ENCODE measurements at places on chromosomes 3 and 15. TPM values are rescaled to one million over a fixed set of nuclear protein-coding genes. Genes with fewer than 3 reads are reported as not detected.
A peak's percentile ranks its signal among the peaks of the same experiment; 100 is the strongest.

CLN6 gene
- total RNA-seq: 67.7 TPM

ZNF502 gene
- total RNA-seq: 2.4 TPM

CCR8 gene
- not detected for total RNA-seq

CCDC54 gene
- not detected for total RNA-seq

ABCC5 gene
- 14.1 TPM for total RNA-seq

CAND2 gene
- total RNA-seq: 2.4 TPM

RAD51 gene
- 67.7 TPM for total RNA-seq

RARRES1 gene
- not detected for total RNA-seq

LRRN1 gene
- 2.7 TPM for total RNA-seq

DNA sequence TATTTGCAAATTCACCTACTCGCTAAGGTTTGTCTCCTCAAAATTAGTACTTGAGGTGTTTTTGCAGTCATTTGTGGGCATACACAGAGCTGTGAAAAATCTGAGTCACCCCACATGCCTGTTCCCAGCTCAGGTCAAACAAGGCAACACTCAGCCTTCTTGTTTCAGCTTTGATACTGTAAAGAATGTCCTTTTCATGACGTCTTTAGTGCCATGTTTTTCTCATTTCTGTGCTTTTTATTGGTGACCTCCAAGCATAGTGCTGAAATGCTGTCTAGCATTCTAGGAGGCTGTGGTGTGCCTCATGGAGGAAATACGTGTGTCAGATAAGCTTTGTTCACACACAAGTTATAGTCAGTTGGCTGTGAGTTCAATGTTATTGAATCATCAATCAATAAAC lies 8.8 kb downstream of the CAPN3 start:
- H3K4me1 ChIP-seq: no peaks in the 10 kb centered on the region
- H3K27me3 ChIP-seq: no peaks in the 10 kb centered on the region
- H3K36me3 ChIP-seq: peaks cover 4% of the 10 kb centered on the region
- no peak overlapping the region for H3K27ac ChIP-seq

DNA sequence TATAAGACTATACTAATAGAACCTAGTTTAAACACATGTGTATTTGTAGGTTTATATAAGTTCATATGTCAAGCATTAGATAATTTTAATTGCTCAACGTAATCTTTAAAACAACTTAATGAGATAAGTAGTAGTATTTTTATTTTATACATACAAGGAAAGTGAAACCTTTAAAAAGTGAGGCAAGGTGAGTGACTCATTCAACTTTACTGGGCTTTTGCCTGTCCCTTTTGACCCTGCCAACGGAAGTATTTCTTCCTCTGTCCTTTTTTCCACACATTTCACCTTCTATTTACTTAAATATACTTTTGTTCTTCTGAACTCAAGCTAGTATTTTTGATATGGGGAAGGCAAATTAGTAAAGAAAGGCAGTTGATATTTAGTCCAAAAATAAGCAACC lies 78.5 kb downstream of the KBTBD8 start:
- H3K27me3 ChIP-seq: peaks cover 4% of the 10 kb centered on the region
- no peak overlapping the region for H3K4me3 ChIP-seq
- H3K4me1 ChIP-seq: peaks cover 17% of the 10 kb centered on the region

DNA sequence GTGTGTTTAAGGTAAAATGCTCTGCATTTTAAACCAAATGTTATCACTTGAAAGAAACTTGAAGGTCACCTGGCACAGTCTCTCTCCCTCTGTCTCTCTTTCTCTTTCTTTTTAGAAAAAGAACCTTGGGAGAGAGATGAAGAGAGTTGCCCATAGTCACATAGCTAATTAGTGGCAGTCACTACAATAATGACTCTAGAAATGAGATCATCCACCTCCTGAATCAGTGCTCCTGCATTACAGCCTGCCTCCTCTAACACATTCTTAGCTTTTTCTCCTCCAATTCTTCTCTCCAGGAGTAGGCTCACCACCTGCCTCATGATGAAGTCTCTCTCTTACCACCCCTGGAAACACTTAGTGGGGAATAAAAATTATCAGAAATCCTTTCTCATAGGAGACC lies 2.5 kb downstream of the MYH15 start:
- no peaks in the 10 kb centered on the region for H3K4me1 ChIP-seq
- no peak overlapping the region for H3K4me3 ChIP-seq
- DNase-seq: no peak
- no peak overlapping the region for H3K27ac ChIP-seq

- H3K4me1 ChIP-seq: no peaks in the 10 kb centered on the region
- no peaks in the 10 kb centered on the region for H3K27me3 ChIP-seq
- no peak for DNase-seq
- H3K4me3 ChIP-seq: no peak overlapping the region
- no peak overlapping the region for H3K27ac ChIP-seq
Observed at GRCh38 chr3:171654326-171654725, 156.0 kb downstream of the PLD1 start.

- no peaks in the 10 kb centered on the region for H3K36me3 ChIP-seq
- H3K4me1 ChIP-seq: no peaks in the 10 kb centered on the region
- no peak overlapping the region for H3K4me3 ChIP-seq
- DNase-seq: no peak
Observed at GRCh38 chr3:185711255-185711870, 113.5 kb downstream of the IGF2BP2 start.

- H3K27ac ChIP-seq: no peak overlapping the region
- no peaks in the 10 kb centered on the region for H3K4me1 ChIP-seq
- no peak overlapping the region for H3K4me3 ChIP-seq
- DNase-seq: no peak
Observed at GRCh38 chr3:73203633-73204032, 142.2 kb downstream of the EBLN2 start.

- H3K36me3 ChIP-seq: peaks cover 5% of the 10 kb centered on the region
- H3K27ac ChIP-seq: peak within 1 kb of the TSS; percentile 99
- peaks cover 10% of the 10 kb centered on the region for H3K4me1 ChIP-seq
- DNase-seq: peak; percentile 95
- H3K27me3 ChIP-seq: no peaks in the 10 kb centered on the region
Observed at GRCh38 chr3:172750368-172751174, at the start of gene ECT2. ECT2 (plus strand) TSS chr3:172750726; CDS start chr3:172754531, 3,805 bp downstream.

DNA sequence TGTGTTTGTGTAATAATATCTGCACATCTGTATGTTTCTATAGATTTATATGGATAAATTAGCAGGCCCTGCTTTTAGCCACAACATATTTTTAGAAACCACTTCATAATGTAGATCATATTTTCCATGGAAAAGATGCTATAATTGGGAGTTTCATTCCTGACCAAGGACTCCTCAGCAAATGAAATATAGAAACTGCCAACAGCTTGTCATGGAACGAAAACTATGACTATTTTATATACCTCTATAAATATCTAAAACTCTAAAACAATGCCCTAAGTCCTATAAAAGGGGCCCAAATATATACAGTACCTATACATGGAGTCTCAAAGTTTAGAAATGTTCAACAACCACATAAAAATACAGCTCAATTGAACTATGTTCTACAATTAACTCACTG lies 27.9 kb downstream of the EID1 start:
- H3K27ac ChIP-seq: peak overlapping the region; percentile 70
- peak overlapping the region; percentile 8 for H3K4me3 ChIP-seq
- H3K36me3 ChIP-seq: peaks cover 4% of the 10 kb centered on the region
- no peak for DNase-seq
- H3K27me3 ChIP-seq: no peaks in the 10 kb centered on the region

DNA sequence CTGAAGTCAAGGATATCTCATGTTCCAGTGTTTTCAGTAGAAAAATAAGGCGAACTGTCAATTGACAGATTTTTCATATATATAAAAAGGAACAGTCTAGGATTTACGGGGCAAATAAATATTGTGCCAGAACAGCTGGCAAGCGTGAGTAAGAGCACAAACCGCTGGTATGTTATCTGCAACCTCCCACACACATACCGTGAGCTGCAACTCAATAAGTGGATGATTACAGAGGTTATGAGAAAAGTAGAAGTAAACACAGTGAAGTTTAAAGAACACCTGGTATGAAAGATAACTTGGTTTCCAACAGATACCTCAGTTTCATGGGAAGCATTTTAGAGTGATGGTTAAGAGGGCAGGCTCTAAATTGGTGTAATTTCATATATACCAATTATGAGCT lies 733.4 kb downstream of the TUSC7 start:
- H3K4me1 ChIP-seq: no peaks in the 10 kb centered on the region
- no peak for DNase-seq

GRCh38 chr3:157672061-157672460 lies 168.8 kb upstream of the VEPH1 start:
- H3K27ac ChIP-seq: no peak overlapping the region
- no peaks in the 10 kb centered on the region for H3K36me3 ChIP-seq
- H3K27me3 ChIP-seq: no peaks in the 10 kb centered on the region
- H3K4me3 ChIP-seq: no peak overlapping the region
- no peaks in the 10 kb centered on the region for H3K4me1 ChIP-seq
- DNase-seq: no peak

DNA sequence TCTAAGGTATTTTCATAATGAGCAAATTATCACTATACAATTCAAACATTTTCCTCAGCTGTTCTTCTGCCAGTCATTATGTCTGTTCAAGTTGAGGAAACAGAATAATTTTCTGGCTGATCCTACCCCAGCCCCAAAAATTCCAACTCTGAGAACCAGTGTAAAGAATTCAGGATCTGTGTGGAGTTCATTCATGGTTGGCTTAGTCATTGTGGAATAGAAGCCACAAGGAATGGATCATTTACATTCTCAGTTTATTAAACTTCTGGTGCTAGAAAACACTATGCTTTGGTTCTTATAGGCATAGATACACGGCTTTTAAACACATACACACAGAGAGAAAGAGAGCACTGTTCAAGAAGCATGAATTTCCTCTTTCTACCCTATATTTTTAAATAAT lies 134.6 kb downstream of the CMSS1 start:
- H3K36me3 ChIP-seq: peaks cover 5% of the 10 kb centered on the region
- no peak overlapping the region for H3K4me3 ChIP-seq
- DNase-seq: no peak
- H3K4me1 ChIP-seq: peaks cover 4% of the 10 kb centered on the region
- no peak overlapping the region for H3K27ac ChIP-seq
- H3K27me3 ChIP-seq: no peaks in the 10 kb centered on the region

DNA sequence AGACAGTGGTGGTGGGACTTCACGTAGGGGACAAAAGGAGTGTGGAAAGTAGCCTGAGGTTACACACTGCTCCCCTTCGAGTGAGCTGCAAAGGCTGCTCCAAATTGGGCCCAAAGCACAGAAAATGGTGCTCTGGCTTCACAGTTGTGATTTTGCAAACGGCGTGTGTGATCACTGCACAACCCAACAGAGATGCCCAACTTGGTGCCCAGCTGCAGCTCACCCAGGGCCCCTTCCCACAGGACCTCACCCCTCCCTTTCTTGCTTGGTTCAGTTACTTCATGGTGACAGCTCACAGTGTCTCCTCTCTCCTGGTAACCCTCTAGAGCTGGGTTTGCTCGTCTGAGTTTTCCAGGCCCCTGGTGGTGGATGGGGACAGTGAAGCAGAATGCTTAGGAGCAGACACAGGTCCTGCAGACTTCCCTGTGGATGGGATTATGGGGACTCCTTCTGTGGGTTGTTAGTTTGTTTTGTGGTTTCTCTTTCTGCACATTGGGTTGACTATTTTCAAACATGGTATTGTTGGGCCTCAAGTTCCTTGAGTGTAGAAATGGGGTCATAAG lies 98.3 kb downstream of the TOP2B start:
- H3K4me1 ChIP-seq: no peaks in the 10 kb centered on the region
- H3K36me3 ChIP-seq: no peaks in the 10 kb centered on the region
- DNase-seq: no peak
- H3K27ac ChIP-seq: no peak overlapping the region
- H3K27me3 ChIP-seq: no peaks in the 10 kb centered on the region

GRCh38 chr3:4856564-4856963 lies 122.7 kb upstream of the BHLHE40 start:
- peaks cover 70% of the 10 kb centered on the region for H3K36me3 ChIP-seq
- H3K27ac ChIP-seq: no peak overlapping the region
- no peaks in the 10 kb centered on the region for H3K27me3 ChIP-seq

- H3K27ac ChIP-seq: peak overlapping the region; percentile 61
- H3K4me1 ChIP-seq: peaks cover 89% of the 10 kb centered on the region
- no peak for DNase-seq
- H3K4me3 ChIP-seq: no peak overlapping the region
- no peaks in the 10 kb centered on the region for H3K27me3 ChIP-seq
Observed at GRCh38 chr15:28901987-28902745, 16.4 kb downstream of the APBA2 start.

DNA sequence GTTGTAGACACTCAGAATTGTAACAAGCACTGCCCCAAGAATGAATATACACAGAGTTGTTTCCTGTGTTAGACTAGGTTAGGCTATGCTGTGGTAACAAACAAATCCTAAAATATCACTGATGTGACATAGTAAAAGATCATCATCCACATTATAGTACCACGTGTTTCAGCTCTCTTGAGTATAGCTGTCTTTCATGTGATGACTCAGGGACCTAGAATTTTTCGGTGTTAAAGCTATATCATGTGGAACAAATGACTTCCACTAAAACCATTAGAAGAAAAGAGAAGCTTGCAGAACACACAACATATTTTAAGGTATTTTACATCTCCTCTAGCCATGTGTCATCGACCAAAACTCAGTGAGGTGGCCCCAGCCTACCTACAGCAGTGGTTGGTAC lies 307.9 kb upstream of the RBMS3 start:
- peaks cover 5% of the 10 kb centered on the region for H3K27me3 ChIP-seq
- H3K4me1 ChIP-seq: peaks cover 3% of the 10 kb centered on the region
- no peaks in the 10 kb centered on the region for H3K36me3 ChIP-seq
- no peak overlapping the region for H3K27ac ChIP-seq
- DNase-seq: no peak

DNA sequence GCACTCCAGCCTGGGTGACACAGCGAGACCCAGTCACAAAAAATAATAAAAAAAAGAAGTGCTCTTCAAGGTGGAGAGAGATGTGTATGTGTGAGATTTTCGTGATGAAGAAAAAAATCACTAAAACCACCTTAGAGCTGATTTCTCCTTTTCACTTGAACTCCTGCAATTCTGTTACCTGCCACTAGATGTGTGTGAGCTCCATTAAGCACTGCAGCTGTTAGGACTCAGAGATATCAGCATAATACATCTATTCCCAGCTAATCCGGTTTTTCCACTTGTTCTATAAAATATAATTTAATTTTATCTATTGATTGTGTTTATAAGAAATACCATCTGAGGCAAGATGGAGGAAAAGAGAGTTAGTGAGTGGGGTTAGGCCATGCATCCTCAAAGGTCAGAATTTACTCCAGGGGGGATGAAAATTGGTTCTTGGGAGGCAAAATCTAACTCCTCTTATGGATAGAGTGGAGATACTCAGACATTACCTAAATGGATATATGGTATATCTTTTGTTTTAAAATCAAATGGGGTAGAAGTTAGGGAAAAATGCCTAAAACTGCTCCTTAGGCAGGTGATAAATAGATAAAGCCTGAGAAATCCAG lies 152.7 kb downstream of the IL20RB start:
- DNase-seq: no peak
- no peak overlapping the region for H3K4me3 ChIP-seq

- no peaks in the 10 kb centered on the region for H3K27me3 ChIP-seq
- DNase-seq: no peak
- peak overlapping the region; percentile 82 for H3K27ac ChIP-seq
- peaks cover 55% of the 10 kb centered on the region for H3K4me1 ChIP-seq
- H3K4me3 ChIP-seq: no peak overlapping the region
- peaks cover 1% of the 10 kb centered on the region for H3K36me3 ChIP-seq
Observed at GRCh38 chr3:177352424-177352823, 155.1 kb upstream of the TBL1XR1 start.

GRCh38 chr3:48598323-48599076 lies 3.4 kb upstream of the COL7A1 start:
- no peak for DNase-seq
- H3K36me3 ChIP-seq: peaks cover 3% of the 10 kb centered on the region
- no peak overlapping the region for H3K27ac ChIP-seq
- H3K4me3 ChIP-seq: no peak overlapping the region
- H3K27me3 ChIP-seq: peaks cover 24% of the 10 kb centered on the region

- peak; percentile 33 for DNase-seq
- H3K4me1 ChIP-seq: peaks cover 7% of the 10 kb centered on the region
- H3K27me3 ChIP-seq: no peaks in the 10 kb centered on the region
- H3K4me3 ChIP-seq: no peak overlapping the region
Observed at GRCh38 chr15:51775967-51776816, 24.8 kb downstream of the TMOD2 start.
